B cell (primary cell): ENCODE measurements at places on chromosomes 7 and 10.

- DNase-seq = no peak
Measured at GRCh38 chr10:66521506-66521905, 404.3 kb upstream of the LRRTM3 start.

GRCh38 chr10:30437031-30437841 lies 3.3 kb downstream of the MAP3K8 start:
- DNase-seq = peak; percentile 53

DNA sequence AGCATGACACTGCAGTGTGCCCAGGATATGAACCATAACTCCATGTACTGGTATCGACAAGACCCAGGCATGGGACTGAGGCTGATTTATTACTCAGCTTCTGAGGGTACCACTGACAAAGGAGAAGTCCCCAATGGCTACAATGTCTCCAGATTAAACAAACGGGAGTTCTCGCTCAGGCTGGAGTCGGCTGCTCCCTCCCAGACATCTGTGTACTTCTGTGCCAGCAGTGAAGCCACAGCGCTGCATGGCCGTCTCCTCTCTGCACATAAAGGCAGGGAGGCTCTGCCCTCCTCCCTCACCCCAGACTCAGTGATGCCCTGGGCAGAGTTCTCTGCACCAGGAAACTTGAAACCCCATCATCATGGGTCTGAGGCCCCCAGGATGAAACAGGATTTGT lies 70.7 kb upstream of the PRSS58 start:
- no peak for DNase-seq

DNA sequence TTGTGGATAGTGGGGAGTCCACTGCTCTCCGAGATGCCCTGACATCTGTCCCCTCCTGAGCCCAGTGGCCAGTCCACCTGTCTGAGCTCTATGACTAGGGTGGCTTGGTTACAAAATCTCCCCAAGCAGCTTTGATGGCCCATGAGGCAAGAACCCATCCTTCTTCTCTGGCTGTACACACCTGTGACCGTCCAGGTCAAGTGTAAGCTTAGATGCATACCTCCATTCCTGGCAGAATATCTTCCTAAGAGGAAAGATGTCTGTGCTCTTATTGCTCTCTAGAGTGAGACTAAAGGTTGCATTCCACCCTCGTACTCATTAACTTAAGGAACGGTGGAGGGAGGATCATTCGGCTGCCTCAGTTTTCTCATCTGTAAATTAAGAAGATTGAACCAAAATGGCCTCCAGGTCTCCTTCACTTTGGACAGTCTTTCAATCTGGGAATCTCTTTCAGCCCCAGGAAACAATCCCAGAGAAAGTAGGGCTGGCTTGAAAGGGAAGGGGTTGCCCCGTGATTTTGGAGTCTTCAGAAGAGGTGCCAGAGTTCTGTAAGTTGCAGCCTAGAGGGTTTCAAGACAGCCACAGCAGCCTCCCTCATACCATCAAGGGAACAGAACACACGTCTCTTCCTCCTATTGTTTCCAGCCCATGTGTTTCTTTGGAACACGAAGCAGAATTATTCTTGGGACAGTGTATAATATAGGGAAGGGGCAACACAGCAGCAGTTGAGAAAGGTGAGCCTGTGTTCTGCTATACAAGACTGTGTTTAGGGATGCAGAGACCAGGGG lies 5.5 kb downstream of the HOXA4 start:
- no peak for DNase-seq

DNA sequence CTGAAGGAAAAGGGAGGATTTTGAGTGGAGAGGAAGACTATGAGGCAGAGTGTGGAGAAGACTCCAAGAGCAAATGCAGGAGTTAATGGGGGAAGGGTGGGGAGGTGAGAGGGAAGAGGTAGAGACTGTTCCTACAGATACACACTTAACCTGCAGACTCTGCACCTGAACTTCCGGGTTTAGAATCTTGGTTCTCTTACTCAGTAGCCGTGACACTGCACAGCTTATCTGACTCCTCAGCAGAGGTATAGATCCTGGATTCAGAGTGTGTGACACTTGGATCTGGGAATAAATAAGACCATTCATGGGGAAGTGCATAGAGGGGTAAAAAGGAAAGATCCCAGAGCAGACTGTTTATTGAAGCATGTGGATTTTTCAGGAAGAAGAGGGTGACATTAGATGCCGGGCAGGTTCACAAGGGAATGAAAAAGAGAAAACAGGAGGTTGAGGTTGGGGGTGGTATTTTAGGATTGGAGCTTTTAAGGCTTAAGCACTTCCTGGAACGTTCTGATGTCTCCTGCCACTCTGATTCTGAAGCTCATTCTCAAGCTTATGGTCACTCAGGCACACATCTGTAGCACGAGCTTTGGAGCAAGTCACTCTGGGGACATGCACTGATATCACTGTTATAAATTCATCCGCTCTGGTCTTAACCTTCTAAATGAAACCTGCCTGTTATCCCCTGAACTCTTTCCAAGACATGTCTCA lies 5.7 kb upstream of the ZC3HAV1L start:
- no peak for DNase-seq

GRCh38 chr10:93115661-93116383 lies 42.1 kb downstream of the CYP26A1 start:
- DNase-seq = peak; percentile 77

DNA sequence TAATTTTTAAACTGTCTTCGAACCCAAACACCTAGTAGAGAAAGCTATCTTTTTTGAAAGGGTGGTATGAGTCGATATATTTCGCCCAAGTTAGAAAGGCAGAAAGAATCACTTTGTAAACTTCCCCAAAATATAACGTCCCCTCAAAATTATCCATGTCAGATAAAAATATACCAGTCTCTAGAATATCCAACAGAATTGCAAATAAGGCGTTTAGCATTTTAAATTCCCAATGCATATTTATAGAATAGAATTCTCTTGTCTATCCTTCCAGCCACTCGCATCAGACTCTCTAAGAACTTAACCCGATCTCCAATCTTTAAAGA lies 2.1 kb downstream of the CTBP2 start:
- DNase-seq = no peak

GRCh38 chr7:130332259-130333053 lies 12.2 kb upstream of the CPA5 start:
- DNase-seq = no peak

DNA sequence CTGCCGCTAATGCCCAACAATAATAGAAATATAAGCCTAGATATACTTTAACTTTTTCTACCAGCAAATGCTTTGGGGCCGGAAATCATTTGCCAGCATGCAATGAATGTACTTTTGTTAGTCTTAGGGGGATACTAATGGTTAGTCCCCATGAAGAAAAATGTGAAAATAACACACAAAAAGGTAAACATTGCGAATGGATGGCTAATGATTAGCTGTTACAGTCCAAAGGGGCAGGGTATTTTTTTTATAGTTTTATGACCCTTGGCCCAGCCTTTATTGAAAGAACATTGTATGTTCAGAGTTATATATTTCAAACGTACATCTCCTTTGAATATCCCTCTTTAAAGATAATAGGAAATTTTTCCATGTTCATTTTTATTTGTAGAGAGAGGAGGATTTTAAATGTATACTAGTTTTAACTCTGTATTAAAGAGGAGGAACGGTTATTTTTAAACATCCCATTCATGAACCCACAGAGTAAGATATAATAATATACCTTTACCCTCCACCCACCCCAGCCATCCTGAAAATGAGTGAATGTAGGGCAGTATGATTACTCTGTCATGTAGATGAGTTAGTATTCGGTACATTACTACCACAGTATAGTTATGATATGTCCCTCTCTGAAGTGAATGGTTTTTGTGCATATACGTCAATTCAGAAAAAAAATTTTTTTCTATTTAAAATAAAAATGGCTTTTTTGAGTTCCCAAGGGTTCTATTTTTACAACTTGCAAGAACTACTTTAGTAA lies 63.6 kb downstream of the ARID5B start:
- no peak for DNase-seq

DNA sequence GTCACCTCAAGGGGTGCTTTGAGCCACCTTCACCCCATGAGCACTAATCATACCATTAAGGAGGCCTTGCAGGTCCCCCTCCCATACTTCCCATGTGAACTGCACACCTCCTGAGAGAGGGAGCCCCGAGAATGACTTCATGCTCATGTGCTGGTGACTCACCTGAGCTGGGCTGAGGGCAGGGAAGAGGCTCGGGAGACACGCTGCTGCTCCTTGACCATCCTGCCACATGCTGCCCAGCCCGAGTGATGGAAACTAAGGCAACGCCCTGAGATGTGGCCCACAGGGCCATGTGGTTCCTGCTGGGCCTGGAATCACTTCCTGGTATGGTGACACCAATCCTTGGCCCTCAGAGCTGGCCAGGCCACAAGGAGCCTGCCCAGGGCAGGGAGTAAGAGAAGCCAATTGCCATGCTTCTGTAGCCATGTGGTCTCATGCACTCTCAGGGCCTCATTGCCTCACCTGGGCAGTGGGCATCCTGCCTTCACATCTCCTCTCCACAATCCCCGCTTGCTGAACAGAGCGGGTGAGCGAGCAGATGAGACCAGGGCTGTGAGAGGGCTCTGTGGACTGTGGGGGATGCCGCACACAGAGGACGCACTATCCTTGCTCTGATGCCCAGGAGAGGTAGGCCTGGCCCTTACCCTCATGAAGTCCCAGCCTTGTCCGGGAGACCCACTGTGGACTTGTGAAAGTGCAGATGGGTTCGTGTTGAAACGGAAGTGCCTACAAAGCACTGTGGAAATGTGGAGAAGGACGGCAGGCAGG lies 18.3 kb upstream of the PPIF start:
- no peak for DNase-seq

DNA sequence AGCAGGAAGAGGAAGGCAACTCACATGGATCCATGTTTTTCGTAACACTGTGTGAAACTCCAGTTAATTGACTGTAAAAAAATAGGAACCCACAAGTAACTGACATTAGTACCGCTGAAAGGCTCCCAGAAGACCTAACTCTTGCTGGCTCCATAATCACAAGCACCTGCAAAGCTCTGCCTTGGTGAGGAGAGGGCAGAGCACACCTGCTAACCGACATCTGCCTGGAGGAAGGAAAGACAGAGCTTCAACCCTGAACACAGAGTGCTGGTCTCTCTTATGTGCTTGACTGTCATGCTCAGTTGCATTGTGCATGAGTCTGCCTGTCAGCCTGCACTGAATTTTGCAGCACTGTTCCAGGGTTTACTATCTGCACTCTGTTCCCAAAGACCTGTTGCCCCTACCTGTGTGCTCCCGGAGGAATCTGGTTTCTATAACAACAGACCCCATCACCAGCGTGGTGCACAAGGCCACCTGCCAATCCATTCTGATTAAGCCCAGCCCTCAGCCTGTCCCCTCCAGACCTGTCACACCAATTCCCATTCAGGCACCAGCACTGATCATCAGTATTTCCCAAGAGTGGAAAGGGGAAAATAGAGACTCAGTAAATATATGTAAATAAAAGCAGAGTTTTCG lies 63.1 kb upstream of the ANKRD1 start:
- no peak for DNase-seq

GRCh38 chr7:2521952-2522591 lies 2.5 kb downstream of the LFNG start:
- DNase-seq = peak; percentile 65

GRCh38 chr7:141674702-141675101 lies 27.3 kb downstream of the DENND11 start:
- DNase-seq = no peak

DNA sequence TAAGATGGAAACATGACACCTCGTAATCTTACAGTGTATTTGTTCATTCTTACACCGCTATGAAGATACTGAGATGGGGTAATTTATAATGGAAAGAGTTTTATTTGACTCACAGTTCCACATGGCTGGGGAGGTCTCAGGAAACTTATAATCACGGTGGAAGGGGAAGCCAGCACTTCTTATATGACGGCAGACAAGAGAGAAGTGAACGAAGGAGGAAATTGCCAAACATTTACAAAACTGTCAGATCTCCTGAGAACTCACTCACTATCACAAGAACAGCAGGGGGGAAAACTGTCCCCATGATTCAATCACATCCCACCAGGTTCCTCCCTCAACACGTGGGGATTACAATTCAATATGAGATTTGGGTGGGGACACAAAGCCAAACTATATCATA lies 282.3 kb downstream of the HGF start:
- no peak for DNase-seq

GRCh38 chr7:37765421-37765829 lies 81.9 kb downstream of the GPR141 start:
- no peak for DNase-seq

- no peak for DNase-seq
Measured at GRCh38 chr7:30635798-30636197, 41.1 kb downstream of the GARS1 start.

DNA sequence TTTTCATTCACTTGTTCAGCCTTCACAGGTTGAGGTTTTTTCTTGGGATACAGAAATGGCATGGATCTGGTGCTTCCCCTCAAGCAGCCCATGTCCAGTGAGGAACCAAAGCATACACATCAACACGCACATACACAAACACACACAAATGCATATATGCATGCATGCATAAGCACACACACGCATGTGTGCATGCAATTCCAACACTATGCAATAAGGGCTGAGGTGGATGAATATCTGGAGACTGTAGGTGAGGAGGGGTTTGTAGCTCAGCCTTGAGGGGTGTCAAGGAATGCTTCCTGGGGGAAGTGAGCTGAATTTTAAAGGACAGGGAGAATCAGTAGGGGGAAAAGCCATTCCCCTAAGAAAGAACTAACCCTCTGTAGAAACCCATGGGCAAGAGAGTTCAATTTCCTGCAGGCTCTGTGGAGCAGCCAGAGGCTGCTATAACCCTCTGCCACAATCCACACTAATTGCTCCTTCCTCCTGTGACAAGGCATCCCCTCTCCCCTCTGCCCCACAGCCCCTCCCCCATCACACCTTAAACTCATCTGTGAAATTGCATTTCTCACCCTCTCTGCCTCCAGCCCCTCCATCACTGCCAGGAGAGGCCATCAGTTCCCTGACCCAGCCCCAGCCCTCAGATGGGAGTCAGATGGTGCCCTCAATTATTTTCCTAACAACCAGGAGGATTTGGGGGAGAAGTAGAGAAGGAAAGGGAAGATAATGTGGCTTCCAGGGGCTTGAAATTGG lies 316.4 kb downstream of the RPS24 start:
- no peak for DNase-seq

DNA sequence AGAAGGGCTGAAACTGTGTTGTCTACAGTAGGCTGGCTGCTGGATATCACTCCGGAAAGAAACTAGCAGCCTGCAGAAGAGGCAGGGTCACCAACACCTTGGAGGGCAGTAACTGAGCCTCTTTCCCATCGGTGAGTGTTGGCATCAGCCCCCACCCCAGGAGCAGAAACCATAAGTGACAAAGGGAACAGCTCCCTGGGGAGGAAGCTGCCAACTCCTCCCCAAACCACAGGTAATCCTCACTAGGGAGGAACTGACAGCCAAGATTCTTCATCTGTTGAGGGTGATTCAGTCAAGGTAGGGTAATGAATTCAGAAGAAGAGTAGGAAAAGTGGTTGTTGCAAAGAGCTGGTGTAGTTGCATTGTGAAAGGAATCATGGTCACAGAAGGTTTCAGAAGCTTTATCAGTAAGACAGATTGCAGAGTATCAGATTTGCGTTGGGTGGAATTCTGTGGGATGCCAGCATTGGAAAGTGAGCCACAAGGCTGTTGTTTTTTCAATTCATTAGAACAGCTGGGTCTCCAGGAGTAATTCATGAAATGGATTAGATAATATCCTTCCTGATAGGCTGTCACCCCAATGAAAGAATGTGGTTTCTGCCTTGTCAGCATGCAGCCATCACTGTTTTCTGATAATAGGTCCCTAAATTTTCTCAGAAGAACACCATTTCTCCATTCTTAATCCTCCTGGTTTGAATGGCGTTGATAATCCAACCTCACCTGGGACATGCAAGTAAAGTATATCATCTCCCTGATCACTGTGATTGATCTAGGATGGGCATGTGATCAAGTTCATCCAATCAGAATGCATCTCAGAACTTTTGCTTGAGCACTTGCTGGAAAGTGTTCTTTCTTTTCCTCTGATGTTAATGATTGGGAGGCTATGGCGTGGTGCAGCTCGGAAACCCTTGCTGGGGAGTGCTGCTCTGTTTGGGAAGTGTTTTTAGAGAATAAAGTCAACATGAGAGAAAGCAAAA lies 75.0 kb upstream of the CTBP2 start:
- no peak for DNase-seq
